ENCODE measurements at places on chromosomes 3 and 15. TPM values are rescaled to one million over a fixed set of nuclear protein-coding genes. Genes with fewer than 3 reads are reported as not detected.

FSIP1 gene
- polyA plus RNA-seq = 0.47 TPM

LRRIQ4 gene
- polyA plus RNA-seq = 0.13 TPM

RBP2 gene
- polyA plus RNA-seq = 0.32 TPM

EIF4E3 gene
- polyA plus RNA-seq = 7.9 TPM

TMEM45A gene
- 14.4 TPM for polyA plus RNA-seq

- no peak for DNase-seq
Measured at GRCh38 chr3:16334909-16335308, 69.9 kb downstream of the OXNAD1 start.

- DNase-seq = no peak
Measured at GRCh38 chr3:149713730-149714654, 38.3 kb downstream of the COMMD2 start.

DNA sequence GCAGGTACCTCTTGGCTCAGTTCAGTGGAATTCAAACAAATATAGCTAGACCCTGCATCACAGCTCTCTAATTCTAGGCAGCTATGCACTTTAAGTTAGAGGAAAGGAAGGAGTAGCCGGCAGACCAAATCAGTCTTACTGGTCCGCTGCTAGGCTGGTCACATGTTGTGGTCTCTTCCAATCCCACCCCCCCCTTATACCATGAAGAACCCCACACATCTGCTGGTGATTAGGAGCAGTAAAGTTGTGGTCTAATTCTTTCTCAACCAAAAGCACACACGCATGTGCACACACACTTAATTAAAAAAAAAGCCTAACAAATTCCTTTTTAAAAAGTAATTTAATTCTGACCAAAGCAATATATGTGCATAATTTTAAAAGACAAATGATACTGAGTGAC lies 16.7 kb upstream of the SH3GL3 start:
- no peak for DNase-seq

- DNase-seq = no peak
Measured at GRCh38 chr3:196082619-196082971, 705 bp upstream of the TFRC start.

DNA sequence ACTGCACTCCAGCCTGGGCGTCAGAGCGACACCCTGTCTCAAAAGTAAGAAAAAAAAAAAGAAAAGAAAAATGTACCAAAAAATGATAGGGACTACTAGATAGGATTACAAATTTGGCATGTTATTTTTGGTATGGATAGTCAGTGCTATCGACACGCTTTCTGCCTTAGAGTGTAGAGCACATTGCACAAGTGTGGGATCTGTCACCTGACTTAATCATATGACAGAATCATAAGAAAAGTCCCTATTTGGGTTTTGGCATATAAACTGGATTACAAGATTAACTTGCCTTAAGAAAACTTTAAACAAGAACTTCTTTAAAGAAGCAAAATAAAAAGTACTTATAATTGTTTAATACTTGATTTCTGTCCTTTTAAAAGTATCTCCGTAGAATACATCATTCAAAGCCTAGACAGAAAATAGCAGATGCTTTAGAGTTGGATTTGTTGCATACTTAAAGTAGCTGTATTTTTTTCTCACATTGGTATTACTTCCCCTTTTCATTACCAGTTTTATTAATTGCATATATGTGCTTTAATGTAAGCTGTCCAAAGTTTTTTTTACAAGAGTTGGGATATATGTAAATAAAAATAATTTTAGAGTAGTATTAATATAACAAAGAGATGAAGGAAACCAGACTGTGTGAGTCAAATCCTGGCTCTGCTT lies 7.8 kb downstream of the ATP6V1A start:
- no peak for DNase-seq

DNA sequence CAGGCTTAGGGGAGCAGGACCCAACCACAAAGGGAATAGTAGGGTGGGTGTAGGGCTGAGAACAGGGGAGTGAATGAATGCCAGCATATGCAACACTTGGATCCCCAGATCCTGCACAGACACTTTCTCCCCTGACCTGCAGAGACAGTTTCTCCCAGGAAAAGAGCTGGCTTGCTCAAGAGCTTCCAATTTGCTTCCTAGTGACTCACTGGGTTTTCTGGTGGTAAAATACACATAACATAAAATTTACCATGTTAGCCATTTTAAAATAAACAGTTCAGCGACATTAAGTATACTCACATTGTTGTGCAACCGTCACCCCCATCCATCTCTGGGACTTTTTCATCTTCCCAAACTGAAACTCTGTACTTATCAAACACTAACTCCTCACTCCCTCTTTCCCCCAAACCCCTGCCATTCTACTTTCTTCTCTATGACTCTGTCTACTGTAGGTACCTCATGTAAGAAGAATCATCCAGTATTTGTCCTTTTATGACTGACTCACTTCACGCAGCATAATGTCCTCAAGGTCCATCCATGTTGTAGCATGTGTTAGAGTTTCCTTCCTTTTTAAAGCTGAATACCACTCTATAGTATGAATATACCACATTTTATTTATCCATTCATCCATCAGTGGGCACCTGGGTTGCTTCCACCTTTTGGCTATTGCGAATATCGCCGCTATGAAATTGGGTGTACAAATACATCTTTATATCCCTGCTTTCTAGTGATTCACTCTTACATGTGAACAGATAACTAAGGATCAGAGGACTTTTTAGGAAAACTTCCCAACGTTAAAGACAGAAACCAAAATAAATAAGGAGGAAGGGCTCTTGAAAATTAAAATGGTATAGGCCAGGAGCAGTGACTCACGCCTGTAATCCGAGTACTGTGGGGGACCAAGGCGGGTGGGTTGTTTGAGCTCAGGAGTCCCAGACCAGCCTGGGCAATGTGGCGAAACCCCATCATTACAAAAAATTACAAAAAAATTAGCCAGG lies 95.6 kb upstream of the TJP1 start:
- DNase-seq = no peak

DNA sequence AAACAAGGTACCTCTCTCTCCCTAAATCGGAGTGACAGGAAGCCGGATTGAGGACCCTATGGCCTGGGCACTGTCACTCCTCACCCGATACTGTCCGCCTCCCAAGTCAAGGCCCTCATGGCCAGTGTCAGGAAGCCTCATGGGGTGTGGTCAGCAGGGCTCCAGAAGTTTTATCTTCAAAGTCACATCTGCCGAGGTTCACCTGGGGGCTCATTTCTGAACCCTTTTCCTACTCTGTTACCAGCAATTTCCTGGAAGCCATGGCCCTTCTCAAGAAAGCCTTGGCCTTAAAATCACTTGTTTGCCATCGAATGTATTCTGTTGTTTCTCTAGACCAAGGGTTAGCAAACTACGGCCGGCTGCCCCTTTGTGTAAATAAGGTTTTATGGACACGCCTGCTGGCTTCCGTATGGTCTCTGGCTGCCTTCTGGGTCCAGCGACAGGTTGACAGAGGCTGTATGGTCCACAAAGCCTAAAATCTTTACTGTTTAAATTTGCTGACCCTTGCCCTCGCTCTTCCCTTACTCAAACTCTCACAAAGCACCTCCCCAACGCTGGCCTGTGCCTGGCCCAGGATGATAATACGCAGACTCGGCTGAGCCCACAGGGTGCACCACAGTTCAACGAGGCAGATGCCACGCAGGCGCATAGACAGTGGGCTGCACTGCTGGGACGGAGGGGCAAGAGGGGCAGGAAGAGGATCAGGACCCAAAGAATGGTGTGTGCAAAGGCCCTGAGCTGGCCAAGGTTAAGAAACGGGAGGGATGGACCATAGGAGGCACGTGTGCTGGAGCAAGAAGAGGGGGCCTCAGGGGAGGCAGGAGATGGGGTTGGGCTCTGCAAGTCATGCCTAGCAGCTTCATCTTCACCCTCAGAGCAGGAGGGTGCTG lies 24.7 kb upstream of the DUSP7 start:
- no peak for DNase-seq

DNA sequence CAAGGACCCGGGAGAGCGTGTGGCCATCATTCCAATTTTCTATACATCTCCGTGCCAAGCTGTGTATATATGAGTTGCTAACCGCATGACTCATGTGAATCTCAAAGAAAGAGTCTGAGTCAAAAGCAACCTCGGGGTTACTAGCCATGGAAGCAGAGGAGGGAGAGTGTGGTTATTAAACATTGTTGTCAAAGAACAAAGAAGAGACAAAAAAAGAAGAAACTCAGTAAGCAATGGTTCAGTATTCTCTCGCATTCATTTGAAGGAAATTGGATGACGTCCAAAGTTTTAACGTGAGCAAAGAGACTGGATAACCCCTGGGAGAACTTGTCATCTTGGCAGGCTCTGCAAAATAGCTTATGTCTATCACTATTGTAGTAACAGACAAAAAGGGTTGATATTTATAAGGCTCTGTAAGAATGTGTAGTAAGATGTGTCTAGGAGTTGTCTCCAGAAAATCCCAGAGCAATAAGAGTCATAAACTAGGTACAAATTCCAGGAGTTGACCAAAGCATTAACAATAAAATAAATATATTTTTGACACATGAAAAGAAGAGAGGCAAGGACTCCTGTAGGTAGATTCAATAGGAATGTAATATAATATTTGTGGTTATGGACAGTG lies 52.8 kb upstream of the GRM7 start:
- DNase-seq = no peak

Data from forelimb muscle (tissue), 1 donor.